Cardiac fibroblast (primary cell): ENCODE measurements at places on chromosomes 1 and 21.

DNA sequence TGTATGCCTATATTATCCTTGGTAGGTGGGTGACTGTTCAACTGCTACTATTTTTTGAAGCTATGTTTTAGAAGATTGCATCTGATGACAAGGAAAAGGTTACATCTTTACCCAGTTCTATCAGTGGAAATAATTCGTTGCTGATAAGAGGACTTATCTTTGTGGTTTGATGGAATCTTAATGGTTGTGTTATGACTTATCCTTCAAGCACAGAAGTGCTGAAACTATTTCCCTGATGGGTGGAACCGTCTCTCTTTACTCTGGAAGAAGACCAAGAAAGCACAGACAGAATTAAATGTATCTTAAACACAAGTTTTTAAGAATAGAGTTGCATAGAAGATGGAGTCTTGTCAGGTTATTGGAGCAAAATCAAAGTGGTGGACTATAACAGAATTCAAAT is 437.7 kb upstream of the KAZN start:
- no peak for DNase-seq

DNA sequence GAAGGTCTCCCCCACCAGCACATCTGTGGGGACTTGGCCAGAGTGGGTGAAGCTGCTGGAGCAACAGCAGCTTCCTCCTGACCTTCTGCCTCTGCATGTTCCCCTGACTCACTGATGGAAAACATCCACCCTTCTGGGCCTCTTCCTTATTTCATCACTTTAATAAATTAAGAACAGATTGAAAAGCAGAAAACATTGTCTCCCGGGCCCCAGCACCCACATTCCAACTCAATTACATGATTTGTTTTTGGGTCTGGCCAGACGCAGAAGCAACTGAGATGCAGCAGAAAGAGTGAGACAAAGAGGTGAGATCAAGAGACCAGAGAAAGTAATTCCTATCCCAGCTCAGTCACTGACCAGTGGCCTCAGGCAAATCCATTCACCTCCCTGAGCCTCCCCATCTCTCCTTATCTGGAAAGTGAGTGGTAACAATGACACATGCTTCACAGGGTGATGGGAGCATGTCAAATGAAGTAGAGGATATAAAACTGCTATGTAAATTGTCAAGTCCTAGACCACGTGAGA is 157.1 kb downstream of the ELAVL4 start:
- peak; percentile 24 for DNase-seq

- no peak for DNase-seq
These were observed 62.0 kb upstream of the USP25 start for GRCh38 chr21:15667819-15668218.

- DNase-seq: no peak
These were observed 574.9 kb upstream of the NR5A2 start for GRCh38 chr1:199452627-199453026.

DNA sequence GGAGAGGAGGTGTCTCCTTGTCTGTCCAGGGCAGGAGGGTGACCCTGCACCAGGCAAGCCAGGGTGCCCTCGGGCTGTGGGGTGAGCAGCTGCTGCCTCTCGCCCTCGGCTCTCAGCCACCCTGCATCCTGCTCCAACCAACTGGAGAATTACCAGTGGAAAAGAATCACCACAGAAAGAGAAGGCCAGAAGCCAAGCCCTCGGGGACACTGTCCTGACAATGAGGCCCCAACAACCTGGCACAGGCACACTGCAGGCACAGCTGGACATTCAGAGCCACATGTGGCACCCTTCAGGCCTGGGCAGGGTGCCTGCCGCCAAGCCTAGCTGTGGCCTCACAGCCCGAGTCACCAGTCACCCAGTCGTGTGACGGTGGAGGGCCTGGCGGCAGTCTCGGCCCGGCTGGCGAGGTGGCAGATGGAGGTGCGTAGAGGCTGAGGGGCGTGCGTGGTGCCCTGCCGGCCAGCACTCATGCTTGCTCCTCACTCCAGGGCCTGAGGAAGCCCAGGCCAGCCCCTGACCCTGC is 12.0 kb downstream of the MEGF6 start:
- no peak for DNase-seq

DNA sequence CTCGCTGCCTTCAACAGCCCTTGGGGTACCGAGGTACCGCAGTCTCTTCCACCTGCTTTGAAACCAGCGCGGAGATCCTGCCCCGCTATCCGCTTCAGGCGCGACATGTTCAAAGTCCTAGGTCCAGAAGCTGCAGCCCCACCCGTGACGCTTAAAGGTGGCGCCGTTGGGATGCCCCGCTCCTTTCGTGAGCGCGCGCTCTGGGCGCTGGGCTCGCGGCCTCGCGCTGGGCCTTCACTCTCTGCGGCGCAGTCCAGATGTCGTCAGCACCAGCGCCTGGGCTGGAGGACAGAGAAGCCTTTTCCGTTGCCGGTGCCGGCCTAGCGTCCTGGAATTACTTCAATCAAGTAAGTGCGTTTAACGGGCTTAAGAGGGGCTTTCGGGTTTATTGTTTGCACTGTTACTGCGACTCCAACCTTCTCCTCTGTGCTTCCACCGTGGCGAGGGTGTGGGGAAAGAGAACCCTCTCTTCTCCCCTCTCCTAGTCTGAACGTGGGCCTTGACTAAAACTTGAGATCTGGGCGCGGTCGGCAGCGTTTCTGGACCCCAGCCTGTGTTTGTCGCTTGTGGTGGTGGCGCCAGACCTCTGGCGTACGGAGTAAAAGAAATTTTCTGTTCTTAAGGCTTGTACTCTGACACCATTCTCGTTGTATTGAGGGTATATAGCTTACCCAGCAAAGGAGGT is at the start of gene LRRC40:
Gene LRRC40 (minus strand): TSS at position 146 of the 685 bp plus-strand sequence. CDS start 39 bp downstream, at position 107.
- DNase-seq: peak; percentile 95

- no peak for DNase-seq
These were observed 543 bp downstream of the TMEM9 start for GRCh38 chr1:201153474-201154388.

DNA sequence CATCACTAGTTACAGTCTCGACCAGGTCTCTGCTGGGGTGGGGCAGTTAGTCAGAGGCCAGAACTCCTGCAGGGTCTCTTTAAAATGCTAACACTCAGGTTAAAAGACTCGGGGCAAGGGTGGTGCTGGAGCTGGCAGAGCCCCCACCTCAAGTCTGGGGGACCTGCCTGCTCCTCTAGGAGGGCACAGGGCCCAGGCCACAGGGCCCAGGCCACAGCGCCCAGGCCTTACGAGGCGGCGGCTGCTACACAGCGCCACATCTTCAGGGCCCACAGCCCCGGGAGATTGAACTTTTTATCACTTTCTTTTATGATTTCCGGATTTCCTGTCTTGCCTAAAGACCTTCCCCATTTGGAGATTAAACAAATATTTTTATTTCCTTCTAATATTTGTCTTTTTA is 10.4 kb downstream of the MPZ start:
- no peak for DNase-seq

- no peak for DNase-seq
These were observed 227.3 kb upstream of the CSF3R start for GRCh38 chr1:36709869-36710481.

- no peak for DNase-seq
These were observed 22.7 kb upstream of the MX1 start for GRCh38 chr21:41403331-41403730.

DNA sequence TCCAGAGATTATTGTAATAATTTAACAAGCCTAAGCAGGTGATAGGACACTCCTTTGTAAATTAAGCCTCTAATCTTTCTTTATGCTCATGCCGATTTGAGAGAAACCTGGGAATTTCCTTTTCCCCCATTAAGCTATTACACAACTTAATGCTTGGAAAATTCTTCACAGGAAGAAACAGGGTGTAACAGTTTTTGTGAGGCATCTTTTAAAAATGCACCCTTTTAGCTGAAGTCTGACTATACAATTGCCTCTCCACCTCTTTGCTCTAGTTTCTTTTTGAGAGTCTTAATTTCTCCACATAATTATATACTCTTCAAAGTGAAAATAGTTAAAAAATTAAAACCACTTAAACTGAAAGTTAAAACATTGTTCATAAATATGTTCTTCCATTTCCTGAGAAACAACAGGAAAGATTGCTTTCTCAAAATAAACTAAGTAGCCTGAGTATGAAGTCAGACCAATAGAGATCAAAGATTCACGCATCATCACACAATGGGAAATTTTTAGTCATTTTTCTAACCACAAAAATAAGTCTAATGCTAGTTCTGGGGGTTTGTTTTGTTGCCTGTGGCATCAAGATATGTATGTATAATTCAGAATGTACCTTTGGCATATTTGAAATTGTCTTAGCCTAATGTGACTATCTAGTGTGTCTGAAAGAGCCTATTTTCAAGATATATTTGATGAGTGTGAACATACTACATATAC is 34.7 kb downstream of the LRRC8D start:
- peak; percentile 84 for DNase-seq

DNA sequence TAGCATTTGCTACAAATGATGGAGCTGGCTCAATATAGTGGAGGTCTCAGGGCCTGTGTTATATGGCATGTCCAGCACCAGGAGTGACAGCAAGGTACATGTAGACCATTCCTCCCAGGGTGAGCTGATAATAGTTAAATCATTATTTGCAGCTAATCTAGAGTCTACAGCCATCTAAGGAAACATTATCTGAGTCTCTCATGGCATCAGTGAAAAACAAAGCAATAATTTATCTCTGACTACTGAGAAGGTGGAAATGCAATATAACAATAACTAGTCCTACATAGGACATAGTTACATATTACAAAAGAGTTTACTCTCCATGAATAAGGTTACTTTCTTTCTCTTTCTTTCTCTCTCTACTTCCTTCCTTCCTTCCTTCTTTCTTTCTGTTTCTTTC is 143.4 kb upstream of the KCNK2 start:
- no peak for DNase-seq

DNA sequence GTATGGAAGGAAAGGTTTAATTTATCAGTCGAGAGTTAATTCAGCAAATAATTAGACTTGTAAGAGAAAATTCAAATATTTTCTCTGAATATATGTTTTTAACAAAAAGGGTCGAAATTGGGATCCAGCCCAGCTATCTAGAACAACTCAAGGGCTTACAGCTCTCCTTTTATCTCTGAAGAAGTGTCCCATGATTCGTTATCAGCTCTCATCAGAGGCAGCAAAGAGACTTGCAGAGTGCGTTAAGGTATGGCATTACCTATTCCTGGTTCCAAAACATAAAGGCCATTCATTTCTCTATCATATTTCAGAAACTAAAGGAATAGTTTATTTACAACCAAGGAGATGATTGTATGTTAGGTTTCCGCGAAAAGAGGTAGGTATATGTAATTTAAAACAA is 9.4 kb downstream of the VPS45 start:
- DNase-seq: no peak

DNA sequence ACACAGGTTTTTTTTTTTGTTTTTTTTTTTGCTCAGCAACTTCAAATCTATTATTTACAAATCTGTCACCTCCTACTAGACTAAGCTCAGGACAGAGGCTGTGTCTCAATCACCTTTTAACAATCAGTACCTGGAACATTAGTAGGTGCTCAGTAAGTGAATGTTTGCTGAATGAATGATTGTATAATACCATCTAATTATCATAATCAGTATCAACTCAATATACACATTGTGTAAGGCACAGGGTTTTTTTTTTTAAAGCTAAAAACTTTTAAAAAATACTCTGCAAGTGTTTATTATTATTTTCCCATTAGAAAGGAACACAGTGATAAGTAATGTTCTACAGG is 9.2 kb downstream of the ERRFI1 start:
- no peak for DNase-seq

GRCh38 chr1:162391790-162392563 is 10.4 kb downstream of the C1orf226 start:
- peak; percentile 74 for DNase-seq

- DNase-seq: no peak
These were observed 23.7 kb downstream of the SPOCD1 start for GRCh38 chr1:31792116-31792515.

- DNase-seq: peak; percentile 50
These were observed 2.4 kb upstream of the KISS1 start for GRCh38 chr1:204198348-204199340.

GRCh38 chr21:41674402-41674801 is 92.5 kb downstream of the RIPK4 start:
- no peak for DNase-seq

- no peak for DNase-seq
These were observed 313.3 kb upstream of the VAMP3 start for GRCh38 chr1:7457811-7458210.

GRCh38 chr1:94543001-94543400 is 1.4 kb upstream of the F3 start:
- peak; percentile 69 for DNase-seq

- no peak for DNase-seq
These were observed 54.3 kb downstream of the ST6GALNAC5 start for GRCh38 chr1:76921590-76921989.

DNA sequence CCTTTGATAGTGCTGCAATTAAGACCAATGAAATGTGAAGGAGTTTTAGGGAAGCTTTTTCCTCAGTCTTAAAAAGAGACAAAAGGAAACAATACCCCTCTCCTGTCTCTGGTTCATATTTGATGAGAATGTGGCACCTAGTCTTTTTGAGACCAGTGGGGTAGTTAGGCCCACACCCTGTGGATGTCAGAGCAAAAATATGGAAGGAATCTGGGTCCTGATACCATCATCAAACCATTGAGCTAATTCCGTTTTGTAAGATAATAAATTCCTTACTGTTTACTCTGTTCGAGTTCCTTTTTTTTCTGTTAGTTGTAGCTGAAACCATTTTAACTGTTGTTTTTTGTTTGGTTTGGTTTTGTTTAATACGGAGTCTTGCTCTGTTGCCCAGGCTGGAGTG is 33.3 kb downstream of the PTPRC start:
- DNase-seq: peak; percentile 75

DNA sequence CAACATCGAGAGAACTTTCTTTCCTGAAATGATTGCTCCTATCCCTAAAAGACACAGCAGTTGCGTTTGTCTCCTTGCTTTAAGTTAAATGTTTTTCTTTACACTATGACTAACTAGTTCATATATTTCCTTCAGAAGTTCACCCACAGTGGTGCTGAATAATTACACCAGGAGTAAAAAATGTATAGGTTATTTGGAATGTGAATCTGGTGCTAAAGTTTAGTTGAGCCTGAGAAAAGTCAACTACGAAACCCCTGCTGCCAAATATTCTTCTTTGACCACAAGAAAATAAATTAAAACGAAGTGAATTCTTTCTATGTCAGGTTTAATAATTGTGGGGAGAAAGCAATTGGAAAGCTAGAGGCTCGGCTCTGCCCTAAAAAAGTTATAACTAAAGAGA is 52.8 kb downstream of the C4BPA start:
- no peak for DNase-seq
